ENCODE measurements at places on chromosomes 4 and X.

GRCh38 chrX:12977761-12978204, 2.9 kb downstream of the TMSB4X start:
- no peak for DNase-seq

DNA sequence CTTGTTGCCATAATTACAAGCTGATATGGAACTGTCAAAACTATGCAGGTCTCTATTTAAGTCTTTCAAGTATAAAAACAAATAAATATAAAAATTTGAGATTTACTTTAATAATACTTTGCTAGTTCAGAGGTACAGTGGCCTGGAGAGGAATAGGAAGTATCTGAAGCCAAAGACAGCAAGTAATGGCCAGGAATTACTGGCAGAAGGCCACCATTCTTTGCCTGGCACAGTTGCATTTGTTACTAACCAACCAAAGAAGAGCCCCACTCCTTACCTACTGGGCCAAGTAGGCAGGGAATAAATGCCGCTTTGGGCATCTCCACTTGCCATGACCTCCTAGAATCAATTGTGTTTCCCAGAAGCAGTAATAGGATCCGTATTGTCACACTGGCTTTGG, 13.8 kb upstream of the ADAMTS3 start:
- DNase-seq, result no peak

GRCh38 chrX:112846187-112846586, 5.6 kb upstream of the AMOT start:
- no peak for DNase-seq

DNA sequence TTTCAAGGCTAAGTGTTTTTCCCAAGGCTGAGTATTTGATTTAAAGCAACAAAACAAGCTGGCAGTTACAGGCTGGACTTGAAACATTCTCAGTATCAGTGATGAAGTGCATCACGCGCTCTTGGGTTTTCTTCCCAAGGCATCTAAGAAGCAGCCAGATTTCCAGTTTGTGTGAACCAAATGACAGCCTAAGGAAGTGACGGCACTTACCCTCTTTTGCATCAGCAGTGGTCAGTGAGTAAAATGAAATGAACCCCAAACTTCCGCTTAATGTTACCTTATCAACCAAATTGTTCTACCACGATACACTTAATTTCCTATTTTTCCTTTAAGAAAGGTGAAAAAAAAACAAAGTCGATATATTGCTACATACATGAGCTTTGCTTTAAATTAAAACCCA, 15.8 kb upstream of the GYPE start:
- DNase-seq, result no peak

GRCh38 chrX:65528293-65528692, 6.3 kb downstream of the LAS1L start:
- no peak for DNase-seq

DNA sequence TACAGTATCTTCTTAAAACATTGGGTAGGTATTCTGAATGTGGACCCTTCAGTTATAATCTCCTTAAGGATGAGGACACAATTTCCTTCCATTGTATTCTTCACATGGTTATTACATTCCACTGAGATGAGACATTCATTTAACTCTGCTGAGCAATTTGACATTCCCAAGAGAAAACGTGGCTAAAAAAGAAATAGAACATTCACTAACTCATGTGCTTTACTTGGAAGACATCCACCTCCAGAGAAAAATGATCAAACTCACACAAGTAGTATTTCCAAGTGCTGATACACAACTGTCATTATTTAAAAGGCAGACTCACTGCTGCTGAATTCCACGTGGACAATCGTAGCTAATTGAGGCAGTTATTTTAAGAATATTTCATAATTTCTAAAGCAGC, 227.9 kb upstream of the ANKRD50 start:
- peak; percentile 94 for DNase-seq

DNA sequence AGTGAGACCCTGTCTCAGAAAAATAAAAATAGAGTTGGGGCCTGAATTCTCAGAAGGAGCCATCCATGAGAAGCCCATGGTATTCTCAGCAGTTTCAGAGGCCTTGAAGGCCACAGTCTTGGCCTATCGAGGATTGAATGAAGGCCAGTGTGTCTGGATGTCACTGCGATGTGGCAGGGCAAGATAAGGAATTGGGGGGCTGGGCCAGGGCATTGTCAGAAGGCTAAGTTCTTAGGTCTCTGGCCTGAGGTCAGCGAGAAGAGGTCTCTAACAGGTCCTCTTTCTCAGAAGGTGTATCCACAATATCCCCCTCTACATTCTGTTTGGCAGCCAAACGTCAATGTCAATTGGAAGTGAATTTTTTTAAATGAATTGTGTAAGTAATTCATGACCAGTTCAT, 5.7 kb downstream of the ZNF275 start:
- DNase-seq, result no peak

DNA sequence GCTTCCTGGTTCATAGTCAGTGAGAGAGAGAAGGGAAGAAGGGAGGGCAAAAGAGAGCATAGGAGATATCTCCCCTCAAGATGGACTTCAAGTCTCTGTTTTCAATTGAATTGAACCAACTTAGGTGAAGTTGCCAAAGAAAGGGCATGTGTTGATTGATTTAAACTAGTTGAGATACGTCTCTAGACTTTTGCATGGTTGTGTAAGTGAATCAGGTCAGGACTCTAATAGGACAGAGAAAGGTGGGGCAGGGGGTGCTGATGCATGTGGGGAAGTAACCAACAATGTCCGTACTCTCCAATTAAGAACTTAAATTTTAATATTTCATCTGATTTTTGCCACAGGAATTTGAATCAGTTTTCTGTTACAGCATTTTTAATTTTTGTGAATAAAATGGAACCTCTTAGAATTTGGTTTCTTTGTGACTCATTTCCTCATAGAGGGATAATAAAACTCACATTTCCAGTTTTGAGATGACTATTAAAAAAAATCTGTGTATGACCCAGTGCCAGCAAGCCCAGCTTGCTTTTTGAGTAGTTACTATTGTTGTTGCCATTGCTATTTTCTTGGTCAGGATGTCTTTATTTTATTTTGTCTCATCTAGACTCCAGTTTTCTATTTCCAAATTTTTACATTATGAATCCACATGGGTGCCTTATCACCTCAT, 37.3 kb downstream of the SLIT2 start:
- peak; percentile 14 for DNase-seq

GRCh38 chr4:188078116-188078515, 31.3 kb downstream of the TRIML2 start:
- no peak for DNase-seq

GRCh38 chr4:17310269-17310652, 201.6 kb downstream of the QDPR start:
- no peak for DNase-seq

DNA sequence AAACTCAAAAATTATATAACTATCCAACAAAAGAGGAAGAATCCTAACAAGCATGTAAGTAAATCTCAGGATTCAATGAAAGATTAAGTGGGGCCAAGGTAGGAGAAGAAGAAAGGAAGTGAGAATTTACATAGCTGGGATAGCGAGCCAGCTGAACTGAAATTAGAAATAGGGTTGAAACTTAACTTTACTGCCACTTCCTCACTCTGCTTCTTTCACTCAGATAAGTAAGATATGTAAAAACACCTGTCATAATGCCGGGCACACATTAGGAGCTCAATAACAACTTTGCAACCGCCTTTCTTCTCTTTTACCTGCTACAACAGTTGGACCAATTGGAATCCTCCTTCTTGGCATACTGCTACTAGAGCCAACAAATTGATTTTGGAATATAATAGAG, 129.4 kb downstream of the CNKSR2 start:
- no peak for DNase-seq

- DNase-seq, result no peak
Measured at GRCh38 chr4:101081695-101082369, 265.5 kb downstream of the PPP3CA start.

DNA sequence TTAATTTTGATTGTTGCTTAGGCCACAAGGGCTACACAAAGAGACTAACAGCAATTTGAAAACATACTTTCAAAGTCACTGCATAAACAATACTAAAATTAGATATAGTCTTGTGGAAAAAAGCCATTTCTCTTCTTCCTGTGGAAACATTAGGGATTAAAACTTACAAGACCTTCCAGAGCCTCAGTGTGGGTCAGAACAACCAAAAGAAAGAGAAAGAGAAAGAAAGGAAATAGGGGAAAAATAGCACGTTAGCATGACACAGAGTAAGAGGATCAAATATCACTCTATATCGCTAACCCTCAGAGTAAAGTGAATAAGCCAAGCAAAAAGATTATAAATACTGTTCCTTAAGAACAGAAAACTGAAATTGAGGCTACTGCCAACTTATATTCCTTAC, 127.8 kb upstream of the DIAPH2 start:
- no peak for DNase-seq

DNA sequence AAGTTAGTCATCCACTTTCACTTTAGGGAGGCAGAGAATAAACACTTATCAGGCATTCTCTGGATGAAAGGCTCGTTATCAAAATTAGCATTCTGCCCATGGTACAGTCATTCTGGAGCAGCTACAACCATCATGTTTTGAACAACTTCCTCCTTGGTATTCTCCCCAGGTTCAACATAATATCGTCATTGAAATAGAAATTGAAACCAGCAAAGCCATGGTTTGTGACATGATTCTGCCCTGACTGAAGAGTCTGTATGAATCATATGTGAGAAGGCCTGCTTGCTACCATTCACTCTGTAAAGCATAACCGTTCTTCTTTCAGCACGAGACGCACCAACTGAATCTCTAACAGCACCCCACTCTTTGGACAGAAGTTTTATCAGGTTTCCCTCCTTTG, 127.5 kb upstream of the RADX start:
- DNase-seq, result no peak

DNA sequence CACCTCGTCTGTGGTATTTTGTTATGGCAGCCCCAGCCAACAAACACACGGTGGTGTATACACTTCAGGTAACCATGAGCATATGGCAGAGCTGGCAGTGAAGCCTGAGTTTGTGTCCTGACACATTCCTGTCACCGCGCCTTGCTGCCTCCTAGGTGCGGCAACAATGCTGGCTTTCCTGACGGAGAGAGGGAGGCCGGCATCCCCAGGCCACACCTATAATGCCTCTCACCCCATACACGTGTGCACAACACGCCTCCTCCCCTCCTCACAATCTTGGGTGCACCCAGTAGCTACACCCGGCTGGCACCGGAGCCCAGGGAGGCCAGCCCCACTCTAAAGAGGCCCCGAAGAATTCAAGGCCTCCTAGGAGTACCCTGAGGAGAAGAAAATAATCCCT, 158.5 kb downstream of the NSUN7 start:
- peak; percentile 49 for DNase-seq

- no peak for DNase-seq
Measured at GRCh38 chr4:185227131-185227551, 17.7 kb downstream of the SNX25 start.

- no peak for DNase-seq
Measured at GRCh38 chrX:78574306-78574705, 84.8 kb downstream of the RTL3 start.

- peak; percentile 1 for DNase-seq
Measured at GRCh38 chrX:57583477-57583876, 8.3 kb upstream of the ZXDB start.

DNA sequence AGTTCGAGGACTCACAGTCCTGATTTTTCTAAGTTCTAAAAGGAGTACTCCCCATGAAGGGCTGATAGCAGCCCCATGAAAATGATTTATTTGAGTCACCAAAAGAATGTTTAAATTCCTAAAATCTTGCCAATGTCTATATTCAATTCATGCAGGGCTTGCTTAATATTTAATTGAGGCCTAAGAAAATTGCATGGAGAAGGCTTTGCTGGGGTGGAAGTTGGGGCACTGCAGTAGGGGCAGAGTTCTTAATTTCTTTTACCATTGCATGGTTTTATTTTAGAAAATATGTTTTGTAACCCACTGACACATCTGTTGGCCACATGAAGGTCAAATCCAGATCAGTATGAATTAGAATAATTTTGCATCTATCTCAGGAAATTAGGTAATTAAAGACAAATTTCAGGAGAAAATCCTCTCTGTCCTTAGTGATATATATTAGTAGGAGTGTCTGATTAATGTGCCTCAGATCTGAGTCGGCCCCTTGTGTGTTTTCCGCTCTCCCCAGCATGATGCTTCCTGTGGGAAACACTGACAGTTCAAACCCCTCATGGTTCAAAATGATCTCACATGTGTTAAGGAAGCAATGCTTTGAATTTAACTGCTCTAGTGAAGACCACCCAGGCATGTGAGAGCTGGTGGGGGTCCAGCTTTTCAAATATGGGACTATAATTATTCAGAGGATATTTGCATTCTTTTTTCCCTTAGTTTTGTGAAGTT, 54.0 kb upstream of the EGFL6 start:
- DNase-seq, result no peak

- no peak for DNase-seq
Measured at GRCh38 chr4:155479835-155480234, 103.1 kb upstream of the MAP9 start.

- DNase-seq, result no peak
Measured at GRCh38 chr4:36329228-36329627, 47.8 kb downstream of the DTHD1 start.

GRCh38 chr4:142585411-142585810, 260.7 kb downstream of the INPP4B start:
- DNase-seq, result no peak

DNA sequence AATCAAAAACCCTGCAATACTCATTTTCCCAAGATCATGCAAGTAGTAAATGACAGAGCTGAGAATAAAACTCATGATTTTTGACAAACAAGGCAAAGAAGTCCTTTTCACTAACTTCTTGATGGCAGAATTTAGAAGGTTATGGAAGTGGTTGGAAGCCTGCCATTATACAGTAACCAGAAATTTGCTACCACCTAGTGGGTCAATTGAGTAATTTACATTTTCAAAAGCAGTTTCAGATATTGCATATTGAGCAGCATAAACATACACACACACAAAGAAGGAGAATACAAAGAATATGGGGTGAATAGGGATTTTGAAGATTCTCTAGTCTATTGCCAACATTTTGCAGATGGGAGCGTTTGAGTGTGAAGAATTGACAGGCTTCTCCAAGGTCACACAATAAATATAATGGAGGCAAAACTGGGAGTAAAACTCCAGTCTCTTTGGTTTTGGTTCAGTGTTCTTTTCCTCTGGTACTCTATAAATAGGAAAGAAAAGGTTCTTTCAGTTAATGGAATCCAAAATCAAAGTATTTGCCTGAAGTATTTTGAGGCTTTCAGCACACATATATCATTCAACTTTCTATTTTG, 70.2 kb downstream of the GC start:
- peak; percentile 10 for DNase-seq

DNA sequence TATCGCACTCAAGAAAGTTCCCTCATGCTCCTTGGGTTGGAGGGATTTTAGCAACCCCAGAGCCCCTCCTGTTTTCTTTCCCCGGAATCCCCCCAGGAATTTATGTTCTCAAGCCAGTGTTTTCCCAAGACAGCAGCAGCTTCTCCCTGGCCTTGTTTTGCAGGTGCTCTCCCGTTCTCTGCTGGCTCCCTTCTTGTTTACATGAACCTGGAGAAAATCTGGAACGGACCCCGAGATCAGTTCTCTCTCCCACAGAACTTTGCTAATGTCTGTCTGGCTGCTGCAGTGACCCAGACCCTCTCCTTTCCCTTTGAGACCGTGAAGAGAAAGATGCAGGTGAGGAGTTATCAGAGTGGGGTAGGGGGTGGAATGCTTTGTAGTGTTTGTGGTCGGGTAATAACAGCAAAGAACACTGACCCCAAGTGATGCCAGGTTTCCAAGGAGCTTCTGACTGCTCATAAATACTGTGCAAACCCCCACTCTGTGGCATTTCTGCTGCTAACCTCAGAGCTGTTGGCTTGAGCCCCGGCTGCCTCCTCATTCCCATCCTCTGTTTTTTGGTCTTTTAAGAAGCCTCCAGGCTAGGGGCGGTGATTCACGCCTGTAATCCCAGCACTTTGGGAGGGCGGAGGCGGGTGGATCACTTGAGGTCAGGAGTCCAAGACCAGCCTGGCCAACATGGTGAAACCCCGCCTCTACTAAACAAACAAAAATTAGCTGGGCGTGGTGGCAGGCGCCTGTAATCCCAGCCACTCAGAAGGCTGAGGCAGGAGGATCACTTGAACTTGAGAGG, 11.1 kb downstream of the SLC25A43 start:
- DNase-seq, result peak; percentile 73
